ENCODE measurements at places on chromosomes 11 and 22.
A peak's percentile ranks its signal among the peaks of the same experiment; 100 is the strongest.

DNA sequence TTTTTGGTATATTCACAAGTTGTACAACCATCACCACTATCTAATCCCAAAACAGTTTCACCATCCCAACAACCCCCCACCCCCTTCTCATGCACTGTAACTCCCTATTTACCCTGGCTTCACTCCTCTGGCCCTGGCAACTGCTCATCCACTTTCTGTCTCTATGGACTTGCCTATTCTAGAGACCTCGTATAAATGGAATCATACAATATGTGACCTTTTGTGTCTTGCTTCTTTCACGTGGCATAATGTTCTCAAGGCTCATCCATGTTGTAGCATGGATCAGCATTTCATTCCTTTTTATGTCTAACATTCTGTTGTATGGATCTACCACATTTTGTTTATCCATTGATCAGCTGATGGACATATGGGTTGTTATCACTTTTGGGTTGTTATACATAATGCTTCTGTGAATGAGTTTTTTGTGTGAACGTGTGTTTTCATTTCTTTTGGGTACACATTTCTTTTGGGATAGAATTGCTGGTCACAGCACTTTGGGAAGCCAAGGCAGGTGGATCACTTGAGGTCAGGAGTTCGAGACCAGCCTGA lies 46.1 kb downstream of the GDPD5 start:
- DNase-seq = no peak

- no peak for DNase-seq
Observed at GRCh38 chr11:15636521-15637089, 521.9 kb downstream of the INSC start.

GRCh38 chr22:20577549-20577975 lies 70.2 kb downstream of the MED15 start:
- DNase-seq = no peak

- DNase-seq = no peak
Observed at GRCh38 chr11:11409224-11409623, 56.2 kb upstream of the CSNK2A3 start.

GRCh38 chr11:121122328-121122727 lies 21.3 kb downstream of the TECTA start:
- no peak for DNase-seq

- DNase-seq = no peak
Observed at GRCh38 chr11:59769111-59769510, 13.9 kb downstream of the STX3 start.

GRCh38 chr11:69865707-69866106 lies 46.5 kb upstream of the FGF3 start:
- no peak for DNase-seq

DNA sequence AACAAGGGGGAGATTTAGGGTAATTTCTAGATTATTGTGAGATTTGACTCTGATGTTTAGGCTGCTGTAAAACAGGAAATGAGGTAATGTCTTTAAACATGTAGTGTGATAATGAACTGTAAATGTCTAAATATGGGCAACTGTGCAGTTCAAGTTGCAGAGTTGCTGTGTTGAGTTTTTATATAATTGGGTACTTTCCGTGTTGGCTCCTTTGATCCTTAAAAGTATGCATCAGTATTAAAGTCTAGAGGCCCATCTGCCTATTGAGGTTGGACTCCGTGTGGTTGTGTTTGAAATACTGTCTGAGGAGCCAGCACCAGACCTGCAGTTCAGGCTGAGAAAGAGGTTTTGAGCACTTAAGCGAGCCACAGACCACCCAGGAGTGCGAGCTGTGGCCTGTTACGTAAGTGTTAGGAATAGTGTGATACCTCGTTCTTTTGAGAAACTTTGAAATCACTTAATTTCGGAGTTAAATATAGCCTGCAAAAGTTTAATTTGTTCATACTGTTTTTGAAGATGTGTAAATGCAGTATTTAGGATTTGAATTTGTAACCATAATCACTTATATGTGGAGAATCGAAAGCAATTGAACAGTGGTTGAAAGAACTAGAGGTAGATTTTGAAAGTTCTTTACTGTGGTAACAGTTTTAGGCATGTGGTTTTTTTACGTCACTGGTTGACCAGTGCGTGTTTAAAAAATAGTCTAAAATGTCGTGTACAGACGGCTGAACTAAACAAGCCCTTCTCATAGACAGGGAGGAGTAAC lies 9.0 kb downstream of the FAM118A start:
- peak; percentile 72 for DNase-seq

GRCh38 chr22:22201930-22202343 lies 42.6 kb upstream of the VPREB1 start:
- no peak for DNase-seq

- DNase-seq = peak; percentile 67
Observed at GRCh38 chr11:100939571-100939970, 190.0 kb downstream of the PGR start.

GRCh38 chr11:111846636-111847035 lies 24.7 kb downstream of the ALG9 start:
- DNase-seq = peak; percentile 79

- DNase-seq = no peak
Observed at GRCh38 chr11:131371791-131372104, 1.3 kb downstream of the NTM start.

- DNase-seq = no peak
Observed at GRCh38 chr11:69274531-69275016, 19.4 kb upstream of the MYEOV start.

GRCh38 chr22:37708580-37709444 lies 12.0 kb downstream of the TRIOBP start:
- DNase-seq = no peak

GRCh38 chr11:85391141-85391540 lies 236.0 kb downstream of the DLG2 start:
- no peak for DNase-seq

DNA sequence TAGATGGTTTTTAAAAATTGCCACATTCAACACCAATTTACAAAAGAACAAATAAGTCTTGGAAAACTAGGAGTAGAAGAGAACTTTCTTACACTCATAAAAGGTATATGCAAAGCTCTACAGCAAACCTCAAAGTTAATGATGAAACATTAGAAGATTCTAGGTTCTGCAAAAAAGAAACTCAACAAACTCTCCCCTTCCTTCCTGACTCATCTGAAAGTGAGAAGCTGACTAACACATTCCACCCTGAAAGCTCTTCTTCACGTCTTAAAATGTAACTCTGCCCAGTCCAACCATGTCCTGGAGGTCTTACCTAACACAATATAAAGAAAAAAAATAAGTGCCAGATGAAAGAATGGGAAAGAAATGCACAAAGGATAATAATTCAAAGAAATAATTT lies 218.9 kb upstream of the ISX start:
- no peak for DNase-seq

DNA sequence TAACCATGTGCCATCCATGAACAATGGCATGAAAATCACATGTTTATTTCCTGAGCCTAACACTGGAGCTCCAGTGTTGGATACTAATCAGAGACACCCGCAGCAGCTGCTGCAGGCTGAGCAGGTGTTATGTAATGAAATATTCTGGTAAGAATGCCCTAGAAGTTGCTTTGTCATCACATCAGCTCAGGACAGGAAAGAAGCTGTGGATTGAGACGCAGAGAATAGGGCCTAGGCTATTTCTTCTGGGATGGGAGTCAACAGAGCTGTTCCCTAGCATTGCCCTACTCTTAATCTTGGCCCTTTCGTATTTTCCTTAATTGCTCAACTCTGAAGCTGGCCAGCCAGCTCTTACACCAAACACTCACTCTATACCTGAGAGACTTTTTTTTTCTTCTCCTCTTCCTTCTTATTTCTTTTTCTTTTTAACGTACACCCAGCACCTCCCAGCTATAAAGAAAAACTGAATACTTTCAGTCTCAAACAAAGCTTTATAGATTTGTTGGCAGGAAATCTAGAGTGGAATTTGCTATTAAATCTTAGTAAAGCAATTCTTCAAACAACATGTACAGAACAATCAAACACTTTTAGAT lies 31.9 kb downstream of the RASSF10 start:
- DNase-seq = no peak

- no peak for DNase-seq
Observed at GRCh38 chr11:129273944-129274711, 82.0 kb upstream of the ARHGAP32 start.

GRCh38 chr11:105004021-105004420 lies 18.9 kb downstream of the CASP5 start:
- peak; percentile 76 for DNase-seq

- DNase-seq = no peak
Observed at GRCh38 chr11:117702946-117703598, 93.9 kb downstream of the DSCAML1 start.

DNA sequence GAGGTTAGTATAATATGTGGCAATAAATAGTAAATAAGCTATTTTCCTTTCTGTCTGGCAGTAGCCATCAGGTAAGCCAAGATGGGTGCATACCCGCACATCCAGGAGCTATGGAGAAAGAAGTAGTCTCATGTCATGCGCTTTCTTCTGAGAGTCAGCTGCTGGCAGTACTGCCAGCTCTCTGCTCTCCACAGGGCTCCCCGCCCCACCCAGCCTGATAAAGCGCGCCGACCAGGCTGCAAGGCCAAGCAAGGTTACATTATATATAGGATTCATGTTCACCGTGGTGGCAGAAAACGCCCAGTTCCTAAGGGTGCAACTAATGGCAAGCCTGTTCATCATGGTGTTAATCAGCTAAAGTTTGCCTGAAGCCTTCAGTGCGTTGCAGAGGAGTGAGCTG lies 126.2 kb downstream of the ATG16L2 start:
- DNase-seq = no peak

- DNase-seq = no peak
Observed at GRCh38 chr11:13352711-13353110, 75.1 kb downstream of the BMAL1 start.

- peak; percentile 33 for DNase-seq
Observed at GRCh38 chr11:8867035-8867434, 44.0 kb upstream of the AKIP1 start.

- no peak for DNase-seq
Observed at GRCh38 chr11:13227676-13228255, 49.8 kb upstream of the BMAL1 start.

- DNase-seq = no peak
Observed at GRCh38 chr11:69450857-69451220, 30.6 kb upstream of the LINC01488 start.

GRCh38 chr11:118619444-118620197 lies 12.2 kb downstream of the PHLDB1 start:
- DNase-seq = peak; percentile 96

GRCh38 chr22:44625421-44625760 lies 76.6 kb upstream of the PRR5 start:
- no peak for DNase-seq

DNA sequence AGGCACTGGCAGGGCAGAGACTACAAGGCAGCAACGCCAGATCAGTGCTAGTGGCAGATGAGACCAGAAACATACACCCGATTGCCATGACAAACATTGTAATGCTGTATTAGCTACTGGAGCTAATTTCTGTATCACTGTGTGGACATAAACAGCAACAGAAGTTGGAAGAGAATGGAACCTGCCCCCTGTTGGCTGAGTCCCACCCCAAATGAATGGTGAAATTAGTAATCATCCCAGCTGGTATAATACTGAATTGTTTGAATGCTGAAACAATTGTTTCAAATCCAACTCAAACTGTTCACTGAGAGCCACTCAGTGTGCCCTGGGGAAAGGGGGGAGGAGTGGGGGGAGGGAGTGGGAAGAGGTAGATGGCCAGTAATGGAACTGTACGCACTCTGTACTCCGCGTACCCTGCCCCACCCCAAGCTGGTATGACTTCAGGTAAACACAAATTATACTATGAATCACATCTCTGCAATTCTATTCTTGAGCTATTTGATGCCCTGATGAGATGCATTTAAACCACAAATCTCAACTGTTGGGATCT lies 11.2 kb upstream of the BIRC3 start:
- DNase-seq = no peak

- no peak for DNase-seq
Observed at GRCh38 chr22:19995611-19996339, 20.8 kb downstream of the ARVCF start.

- DNase-seq = peak; percentile 80
Observed at GRCh38 chr11:12784445-12784844, 110.2 kb downstream of the TEAD1 start.
